ENCODE measurements at places on chromosomes 7 and 10.

DNA sequence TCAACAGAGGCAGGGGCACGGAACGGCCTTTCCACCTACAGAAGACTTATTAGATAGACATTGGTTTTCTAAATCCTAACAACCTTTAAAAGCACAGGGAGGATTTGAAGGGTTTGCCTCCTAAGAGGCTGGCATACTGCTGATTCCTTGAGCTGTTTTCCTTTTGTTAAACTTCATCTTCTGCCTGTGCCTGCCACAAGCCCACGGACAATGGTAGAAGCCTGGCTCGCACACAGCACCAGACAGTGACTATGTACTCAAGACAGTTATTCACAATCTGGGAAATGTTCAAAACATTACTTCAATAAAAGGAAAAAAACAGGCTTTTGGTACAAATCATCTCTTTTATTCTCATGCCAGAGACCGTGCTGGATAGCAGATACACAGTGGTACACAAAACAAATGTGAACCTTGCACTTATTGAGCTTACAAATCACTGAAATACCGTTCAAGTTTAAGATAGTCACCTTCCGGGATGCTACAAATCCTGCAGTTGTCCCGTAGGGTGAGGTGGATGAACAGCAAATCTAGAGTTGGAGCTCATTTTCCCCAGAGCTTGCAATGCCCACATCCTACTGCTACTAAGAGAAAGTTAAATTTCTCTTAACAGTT lies 63.9 kb downstream of the VPS41 start:
- DNase-seq: no peak

DNA sequence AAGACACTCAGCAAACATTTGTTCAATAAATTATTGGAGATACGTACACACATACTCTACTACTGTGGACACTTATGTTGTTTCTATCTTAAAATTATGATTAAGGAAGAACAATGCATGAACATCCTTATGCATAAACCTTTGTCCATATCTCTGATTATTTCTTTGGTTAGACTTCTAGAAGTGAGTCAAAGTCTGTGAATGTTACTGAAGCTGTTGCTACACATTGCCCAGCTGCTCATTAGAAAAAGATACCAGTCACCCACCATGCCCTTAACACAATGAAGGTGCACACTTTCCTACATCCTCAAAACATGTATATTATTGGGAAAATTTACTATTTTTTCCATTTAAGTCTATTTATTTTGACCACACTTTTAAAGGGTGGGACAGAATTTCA lies 1.4 kb upstream of the CLRN3 start:
- no peak for DNase-seq

GRCh38 chr7:33882040-33882837 lies 23.1 kb upstream of the BMPER start:
- no peak for DNase-seq

- no peak for DNase-seq
Observed at GRCh38 chr7:80622541-80622940, 15.9 kb upstream of the CD36 start.

DNA sequence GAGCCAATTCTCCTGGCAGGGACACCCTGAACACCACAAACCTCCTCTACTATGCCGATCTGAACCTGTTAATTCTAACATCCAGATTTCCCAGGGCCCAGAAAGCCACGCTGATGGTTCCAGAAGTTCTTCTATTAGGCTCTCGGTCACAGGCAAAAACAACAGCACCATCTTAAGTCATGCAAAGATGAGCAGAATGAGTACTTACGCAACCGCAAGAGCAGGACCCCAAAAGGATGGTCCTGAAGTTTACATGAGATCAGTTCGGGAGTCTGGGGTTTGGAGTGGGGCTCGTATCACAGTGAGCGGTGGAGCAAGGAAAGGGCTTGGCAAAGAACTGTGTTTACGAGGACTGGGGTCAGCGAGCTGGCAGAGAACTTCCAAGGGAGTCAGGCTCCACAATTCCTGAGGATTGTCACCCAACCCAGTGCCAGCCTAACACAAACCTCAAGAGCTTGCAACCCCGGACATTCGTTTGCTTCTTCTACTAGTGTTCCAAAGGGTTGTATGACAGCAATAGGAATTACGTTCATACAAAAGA lies 532.6 kb downstream of the TNS3 start:
- DNase-seq: no peak

DNA sequence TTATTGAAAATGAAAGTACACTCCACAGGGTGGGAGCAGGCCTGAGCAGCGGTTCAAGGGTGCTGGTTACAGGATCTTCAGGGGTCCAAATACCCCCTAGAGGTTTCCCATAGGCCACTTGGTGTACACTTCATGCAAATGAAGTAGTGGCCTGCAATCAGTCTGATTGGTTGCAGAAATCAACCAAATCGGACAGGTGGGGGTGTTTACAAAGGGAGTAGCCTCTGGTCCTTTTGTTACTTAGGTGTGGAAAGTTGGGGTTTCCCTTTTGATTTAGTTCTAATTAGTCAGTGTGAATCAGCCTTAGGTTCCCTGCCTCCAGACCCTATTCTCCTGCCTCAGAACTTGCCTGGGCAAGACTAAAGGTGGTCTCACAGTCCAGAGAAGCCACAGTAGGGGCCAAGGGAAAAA lies 49.6 kb downstream of the SYPL1 start:
- no peak for DNase-seq

DNA sequence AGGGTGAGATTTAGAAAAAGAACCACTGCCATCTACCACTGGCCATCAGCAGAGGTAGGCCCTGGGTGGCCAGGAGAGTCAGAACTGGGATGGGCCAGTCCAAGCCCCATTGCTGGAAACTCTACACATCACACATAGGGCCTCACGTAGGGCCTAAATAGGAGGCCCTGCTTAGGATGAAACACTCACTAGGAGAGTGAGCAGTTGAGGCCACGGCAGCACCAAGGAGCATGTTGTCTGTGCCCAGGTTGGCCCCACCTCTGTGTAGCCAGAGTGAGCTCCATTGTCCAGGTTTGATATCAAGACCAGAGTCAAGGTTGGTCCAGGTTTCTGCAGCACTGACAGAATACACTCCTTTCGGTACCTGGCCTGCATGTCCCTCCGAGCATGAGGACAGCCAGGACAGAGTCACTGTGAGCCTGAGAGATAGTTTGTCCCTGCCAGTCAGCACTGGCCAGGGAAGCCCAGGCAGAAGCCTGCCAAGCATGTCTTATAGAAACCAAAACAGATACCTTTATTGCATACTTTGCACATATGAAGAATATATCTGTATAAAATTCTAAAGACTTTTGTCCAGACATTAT lies 77.9 kb upstream of the CAMK2B start:
- DNase-seq: no peak

DNA sequence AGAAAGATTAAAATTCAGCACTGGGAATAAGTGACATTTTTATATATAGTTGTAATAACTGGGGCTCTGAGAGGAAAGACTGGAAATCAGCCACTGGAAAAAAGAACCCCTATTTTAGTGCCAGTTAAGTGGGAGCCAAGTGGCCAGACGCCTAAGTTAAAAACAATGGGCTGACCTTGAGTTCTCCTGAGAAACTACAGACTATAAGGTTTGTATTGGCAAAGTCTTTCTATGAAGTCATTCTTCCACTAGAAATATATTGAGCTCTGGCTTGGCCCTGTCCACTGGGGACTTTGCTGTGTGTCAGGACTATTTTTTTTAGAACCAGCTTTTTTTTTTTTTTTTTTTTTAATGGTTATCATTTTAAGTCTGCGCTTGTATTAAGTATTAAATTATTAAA lies 210.6 kb upstream of the FZD8 start:
- DNase-seq: no peak

GRCh38 chr7:15862781-15863165 lies 176.3 kb upstream of the MEOX2 start:
- DNase-seq: no peak

DNA sequence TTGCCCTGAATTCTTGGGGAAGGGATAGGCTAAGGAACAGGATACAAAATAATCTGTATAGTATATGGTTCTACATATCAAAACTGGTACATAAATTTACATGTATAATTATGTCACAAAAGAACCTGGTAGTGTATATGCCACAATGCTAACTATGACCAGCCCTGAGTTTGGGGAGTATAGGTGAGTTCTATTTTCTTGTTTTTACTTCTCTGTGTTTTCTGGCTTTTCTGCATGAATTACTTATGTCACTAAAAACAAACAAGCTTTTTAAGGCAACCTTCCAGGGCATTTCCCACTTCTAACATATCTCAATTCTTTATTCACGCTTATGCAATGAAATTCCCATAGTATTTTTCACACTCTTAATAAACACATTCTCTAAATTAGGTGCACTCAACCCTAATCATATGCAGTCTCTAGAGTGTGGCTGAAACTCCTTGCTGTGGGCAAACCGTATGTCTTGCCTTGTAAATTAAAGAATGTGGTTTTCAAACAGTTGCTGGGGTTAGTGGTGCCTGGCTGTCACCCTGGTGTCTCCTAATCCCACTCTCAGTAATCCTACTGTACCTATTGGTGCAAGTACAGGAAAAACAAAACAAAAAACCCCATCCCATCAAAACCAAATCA lies 14.0 kb upstream of the INSIG1 start:
- DNase-seq: no peak

DNA sequence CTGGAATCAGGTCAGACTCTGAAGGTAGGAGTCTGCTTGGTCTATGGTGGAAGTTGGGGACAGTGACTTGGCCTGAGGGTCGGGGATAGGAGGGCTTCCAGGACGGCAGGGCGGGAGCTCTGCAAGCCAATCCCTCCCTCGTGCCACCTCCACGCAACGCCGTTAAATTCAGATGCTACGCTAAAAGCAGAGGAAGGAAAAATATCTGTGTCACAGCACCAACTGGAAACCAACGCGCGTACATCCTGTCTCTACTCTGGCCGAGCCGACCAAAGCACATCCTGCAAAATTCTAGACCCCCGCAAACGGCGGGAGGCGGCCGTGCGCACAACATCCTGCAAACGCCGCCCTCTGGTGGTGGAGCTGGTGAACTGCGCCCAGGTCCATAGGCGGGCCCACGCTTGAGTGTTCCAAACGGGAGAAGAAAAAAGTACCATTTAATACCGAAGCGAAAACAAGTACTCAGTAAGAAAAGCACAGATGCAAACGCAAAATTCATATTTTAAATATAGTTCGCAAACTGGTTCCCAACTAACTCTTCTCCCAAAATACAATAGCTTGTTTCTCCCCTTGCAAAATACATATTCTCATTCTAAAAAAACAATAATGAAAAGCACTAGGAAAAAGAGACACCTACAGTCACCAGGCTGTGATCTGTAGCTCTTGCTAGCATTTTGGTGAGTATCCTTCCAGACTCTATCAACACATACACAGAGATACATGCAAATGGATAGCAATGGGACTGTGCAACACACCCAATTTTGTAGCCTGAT lies 45.7 kb upstream of the HSPA12A start:
- DNase-seq: peak; percentile 21

DNA sequence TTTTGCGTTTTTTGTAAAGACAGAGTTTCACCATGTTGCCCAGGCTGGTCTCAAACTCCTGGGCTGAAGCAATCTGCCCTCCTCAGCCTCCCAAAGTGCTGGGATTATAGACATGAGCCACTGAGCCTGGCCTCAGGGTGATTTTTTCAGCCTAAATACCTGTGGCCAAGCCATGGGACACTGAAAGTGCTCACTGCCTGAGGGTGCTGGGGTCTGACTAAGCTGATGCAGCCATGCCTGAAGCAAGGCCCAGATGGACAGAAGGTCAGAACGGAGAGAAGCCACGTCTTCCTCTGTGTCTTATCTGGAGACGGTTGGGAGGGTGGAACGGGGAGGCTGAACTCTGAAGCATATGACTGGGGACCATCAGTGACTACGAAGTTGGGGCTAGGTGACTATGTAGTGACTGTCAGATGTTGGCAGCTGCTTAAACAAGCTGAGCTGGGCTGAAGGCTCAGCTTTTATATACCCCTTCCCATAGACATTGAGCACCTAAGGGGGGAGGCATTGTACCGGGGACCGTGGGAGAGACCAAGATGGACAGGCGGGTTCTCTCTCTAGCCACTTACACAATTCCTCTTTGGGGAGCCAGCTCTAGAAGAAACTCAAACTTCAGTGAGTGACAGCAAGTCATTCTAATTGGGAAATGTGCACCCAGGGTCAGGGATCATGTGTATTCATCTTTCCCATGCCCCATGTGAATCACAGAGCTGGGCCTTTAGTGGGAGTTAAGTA lies 73.3 kb upstream of the HABP2 start:
- no peak for DNase-seq

DNA sequence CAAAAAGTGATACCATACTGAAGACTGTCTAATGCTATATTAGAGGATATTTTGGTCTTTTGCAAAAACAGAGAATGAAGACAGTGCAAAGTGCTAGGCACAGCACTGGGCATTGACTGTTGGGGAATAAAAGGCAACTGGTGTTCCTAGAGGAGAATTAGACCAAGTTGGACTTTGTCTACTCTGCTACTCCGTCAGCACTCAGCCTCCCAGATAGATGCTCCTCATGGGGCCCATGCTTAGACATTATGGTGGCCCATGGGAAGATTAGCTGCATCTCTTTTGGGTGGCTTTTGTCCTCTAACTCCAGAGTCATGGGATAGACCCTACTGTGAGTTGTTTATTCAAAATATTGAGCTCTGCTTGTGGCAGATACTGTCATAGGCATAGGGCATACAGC lies 113.5 kb downstream of the RBM20 start:
- DNase-seq: no peak

DNA sequence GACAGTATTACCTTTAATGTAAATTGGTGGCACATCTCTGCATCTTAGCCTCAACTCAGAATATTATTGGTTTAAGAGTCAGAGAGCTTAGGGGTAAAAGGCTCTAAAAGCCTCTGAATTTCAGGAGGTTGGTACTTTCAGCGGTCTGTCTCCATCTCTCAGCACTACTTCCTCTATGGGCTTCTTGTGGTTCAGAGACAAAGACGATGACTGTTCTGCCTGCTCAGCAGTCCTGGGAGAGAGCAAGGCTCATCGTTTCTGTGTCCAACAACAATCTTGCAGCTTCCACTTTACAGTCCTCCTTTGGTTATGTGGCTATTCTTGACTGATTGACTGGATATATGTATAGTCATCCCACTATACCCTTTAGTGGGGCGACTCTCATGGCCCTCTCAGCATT lies 394.7 kb downstream of the AUTS2 start:
- peak; percentile 52 for DNase-seq

DNA sequence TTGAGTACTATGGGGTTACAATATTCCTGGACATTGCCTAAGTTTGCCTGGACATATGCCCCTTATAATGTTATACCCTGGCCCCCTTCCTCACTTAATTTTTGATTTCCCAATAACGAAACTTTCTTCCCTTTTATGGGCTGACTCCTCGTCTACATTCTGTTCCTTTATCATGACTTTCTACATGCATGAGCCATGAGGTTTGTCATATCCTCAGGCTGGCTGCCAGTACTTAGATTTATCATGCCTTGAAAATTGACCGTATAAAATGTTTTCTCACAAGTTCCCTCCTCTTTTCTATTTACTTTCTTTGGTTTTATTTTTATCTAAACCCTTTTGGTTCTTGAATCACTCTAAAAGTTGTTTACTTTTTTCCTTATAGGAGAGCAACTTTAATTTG lies 4.7 kb downstream of the DNAH11 start:
- DNase-seq: no peak
